ENCODE measurements at places on chromosomes 3 and 15.
A peak's percentile ranks its signal among the peaks of the same experiment; 100 is the strongest.

- DNase-seq: no peak
Measured at GRCh38 chr3:134859341-134859740, 64.3 kb downstream of the EPHB1 start.

GRCh38 chr3:134356411-134357040 lies 17.7 kb downstream of the AMOTL2 start:
- DNase-seq: no peak

- no peak for DNase-seq
Measured at GRCh38 chr3:195410546-195410945, 32.3 kb downstream of the ACAP2 start.

- peak; percentile 37 for DNase-seq
Measured at GRCh38 chr3:13011573-13012220, 61.5 kb downstream of the IQSEC1 start.

DNA sequence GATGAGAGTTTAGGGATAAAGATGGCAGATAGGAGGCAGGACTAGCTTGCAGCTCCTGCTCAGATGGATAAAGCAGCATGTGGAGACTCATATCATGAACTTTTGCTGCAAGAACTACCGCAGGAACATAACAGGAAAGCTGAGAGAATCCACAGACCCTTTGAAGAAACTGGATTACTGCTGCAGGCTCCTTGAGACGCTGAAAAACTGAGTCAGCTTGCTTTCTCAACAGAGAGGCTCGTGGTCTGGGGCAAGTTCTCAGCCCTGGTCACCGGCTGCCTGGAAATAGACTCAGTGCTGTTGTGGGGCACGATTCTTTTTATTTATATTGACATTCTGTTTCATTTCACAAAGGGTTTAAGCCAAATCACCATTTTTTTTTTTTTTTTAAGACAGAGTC lies 28.8 kb upstream of the TRIM59 start:
- no peak for DNase-seq
